ENCODE measurements at places on chromosomes 2 and 18.

DNA sequence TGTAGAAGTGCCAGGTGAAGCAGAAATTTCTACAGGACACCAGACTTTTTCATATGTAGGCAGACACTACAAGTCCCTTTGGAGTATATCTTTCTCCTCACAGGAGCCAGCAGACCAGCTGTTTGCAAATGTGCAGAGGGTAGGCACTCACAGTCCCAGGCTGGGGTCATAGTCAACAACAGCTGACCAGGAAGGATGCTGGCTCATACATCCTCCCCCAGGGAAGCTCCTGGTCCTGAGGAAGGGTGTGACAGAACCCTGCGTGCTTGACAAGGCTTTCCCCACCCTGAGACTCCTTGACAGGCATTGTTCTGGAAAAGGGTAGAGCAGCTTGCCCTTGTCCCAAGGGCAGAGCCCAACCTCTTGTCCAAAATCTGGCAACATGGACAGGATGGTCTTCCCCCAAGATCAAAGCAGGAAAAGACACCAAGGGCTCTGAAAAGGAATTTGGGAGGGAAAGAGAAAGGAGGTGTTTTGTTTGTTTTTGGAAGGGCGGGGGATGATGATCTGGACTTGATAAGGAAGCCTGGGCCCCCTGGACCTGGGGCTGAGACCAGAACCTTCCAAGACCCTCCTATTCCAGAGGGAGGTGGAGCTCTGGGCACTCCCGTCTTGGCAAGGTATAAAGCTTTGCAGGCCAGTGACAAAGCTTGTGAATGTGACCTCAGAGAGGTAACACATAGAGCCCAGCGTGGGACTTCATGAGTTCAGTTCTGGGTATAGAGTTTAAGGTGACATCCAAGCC is 87.1 kb downstream of the GFPT1 start:
- DNase-seq, result no peak

GRCh38 chr2:190352668-190353536 is 9.5 kb downstream of the INPP1 start:
- no peak for DNase-seq

DNA sequence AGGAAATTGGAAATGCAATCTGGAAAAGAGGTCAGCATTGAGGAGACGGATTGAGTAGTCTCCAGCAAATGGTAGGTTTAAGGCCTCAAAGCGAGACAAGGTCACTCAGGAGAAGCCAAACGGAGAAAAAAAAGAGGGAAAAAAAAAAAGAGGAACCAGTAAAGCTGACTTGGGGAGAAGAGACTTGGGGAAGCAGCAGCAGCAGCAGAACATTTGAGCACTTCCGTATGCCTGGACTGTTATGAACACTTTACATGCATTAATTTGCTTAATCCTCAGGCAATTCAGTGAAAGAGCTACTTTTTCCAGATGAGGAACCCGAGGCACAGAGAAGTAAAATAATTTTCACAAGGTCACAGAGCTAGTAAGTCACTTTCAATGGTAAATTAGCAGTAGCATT is 81.3 kb downstream of the OSBPL6 start:
- no peak for DNase-seq

DNA sequence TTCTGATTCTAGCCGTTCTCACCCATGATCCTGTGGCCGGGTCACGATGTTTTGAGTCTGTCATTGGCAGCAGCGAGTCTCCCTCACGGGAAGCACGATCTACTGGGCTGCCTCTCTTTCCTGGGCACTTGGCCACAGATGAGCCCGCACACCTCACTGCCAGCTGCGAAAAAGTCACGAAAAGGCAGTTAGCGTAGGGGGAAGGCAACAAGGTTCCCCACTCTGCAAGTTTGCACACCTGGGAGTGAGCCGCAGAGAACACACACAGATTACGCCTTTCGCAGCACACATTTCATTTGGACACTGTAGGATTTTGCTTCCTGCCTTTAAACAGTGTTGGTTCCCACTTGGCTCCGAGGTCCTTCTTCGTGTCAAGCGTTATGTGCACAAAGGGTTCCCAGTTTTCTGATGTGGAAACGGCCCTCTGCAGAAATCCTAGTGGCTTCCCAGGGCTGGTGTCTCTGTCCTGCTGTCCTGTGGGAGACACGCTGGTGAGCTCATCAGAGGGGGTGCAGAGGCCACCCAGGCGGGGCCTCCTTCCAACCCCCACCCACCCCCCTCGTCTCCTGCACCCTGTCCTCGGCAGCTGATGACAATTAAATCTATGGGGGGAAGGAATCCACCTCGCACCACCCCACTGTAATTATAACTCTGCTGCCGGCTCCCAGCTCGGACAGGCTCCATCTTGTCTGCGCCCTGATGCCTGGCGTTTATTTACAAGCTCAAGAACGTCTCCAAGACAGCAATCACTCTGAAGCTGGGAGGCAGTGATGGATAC is 157.3 kb upstream of the SALL3 start:
- no peak for DNase-seq

GRCh38 chr2:48383036-48383435 is 146.9 kb upstream of the STON1 start:
- no peak for DNase-seq

DNA sequence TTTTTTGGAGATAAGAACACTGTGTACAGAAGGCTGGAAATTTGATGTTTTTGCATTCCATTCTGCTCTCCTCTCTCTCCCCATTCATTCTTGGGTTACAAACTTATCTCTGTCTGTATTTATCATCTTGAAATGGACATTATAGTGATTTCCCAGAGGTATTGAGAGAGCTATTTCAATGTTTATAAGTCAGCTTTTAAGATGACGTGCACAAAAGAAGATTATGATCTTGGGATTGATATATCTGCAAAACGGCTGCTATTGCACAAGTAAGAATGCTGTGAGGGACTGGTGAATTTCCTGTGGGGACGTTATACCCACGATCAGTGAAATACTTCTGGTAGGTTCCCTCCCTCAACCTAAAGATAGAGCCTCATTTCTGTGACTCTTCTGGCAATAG is 61.0 kb upstream of the DTNA start:
- no peak for DNase-seq

DNA sequence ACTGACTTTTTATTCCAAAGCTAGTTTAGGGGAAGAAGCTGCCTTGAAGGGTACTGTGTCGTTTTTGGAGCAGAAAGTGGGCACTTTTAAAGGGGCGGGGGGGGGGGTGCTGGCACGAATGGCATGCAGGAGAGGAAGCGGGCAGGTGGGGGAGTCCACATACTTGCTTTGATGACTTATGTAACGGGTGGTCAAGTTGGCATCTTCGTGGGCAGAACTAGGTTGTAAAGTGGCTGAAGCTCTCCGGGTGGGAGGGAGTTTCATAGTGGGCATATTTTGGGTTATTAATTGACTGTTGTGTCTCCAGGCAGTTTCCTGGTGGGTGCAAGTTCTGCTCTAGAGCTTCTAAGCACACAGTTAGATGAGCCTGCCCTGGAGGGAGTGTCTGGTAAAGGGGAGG is 19.9 kb downstream of the PCARE start:
- no peak for DNase-seq

GRCh38 chr18:37246779-37247340 is 318.7 kb downstream of the CELF4 start:
- DNase-seq, result no peak

- DNase-seq, result no peak
Measured at GRCh38 chr2:71689968-71690834, 236.8 kb downstream of the DYSF start.

DNA sequence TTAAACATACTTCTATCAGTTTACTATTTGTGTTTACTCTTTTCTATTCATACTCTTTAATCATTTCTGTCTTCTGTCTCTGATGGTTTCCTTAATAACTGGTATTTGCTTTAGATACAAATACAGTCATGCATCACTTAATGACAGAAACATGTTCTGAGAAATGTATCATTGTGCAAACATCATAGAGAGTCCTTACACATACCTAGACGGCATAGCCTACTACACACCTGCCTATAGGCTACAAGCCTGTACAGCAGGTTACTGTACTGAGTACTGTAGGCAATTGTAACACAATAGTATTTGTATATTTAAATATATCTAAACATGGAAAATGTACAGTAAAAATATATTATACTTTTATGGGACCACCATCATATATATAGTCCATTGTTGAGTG is 36.3 kb downstream of the VSNL1 start:
- DNase-seq, result no peak

DNA sequence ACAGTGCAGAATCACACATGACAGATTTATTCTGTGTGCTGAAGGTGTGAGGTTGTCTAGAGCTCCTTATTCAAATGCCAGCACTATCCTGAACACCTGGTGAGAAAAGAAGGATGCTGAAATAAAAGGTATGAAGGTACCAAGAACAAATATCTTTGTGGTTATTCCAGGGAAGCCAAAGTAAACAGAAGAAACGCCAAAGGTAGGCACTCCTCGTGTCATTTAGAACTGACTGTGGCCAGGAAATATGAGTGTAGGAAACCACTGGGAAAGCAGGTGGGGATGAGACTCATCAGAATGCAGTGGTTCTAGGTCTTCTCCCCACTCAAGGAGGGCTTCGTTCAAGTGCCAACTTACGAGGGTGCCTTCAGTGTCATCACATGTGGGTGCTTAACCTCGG is 80.8 kb downstream of the KIF5C start:
- DNase-seq, result no peak

- no peak for DNase-seq
Measured at GRCh38 chr18:68740966-68741365, 26.1 kb upstream of the TMX3 start.

- no peak for DNase-seq
Measured at GRCh38 chr2:204365811-204366210, 179.5 kb upstream of the PARD3B start.

- no peak for DNase-seq
Measured at GRCh38 chr2:114022360-114023085, 132.6 kb downstream of the ACTR3 start.

GRCh38 chr18:50042611-50043010 is 152.3 kb downstream of the MYO5B start:
- no peak for DNase-seq

GRCh38 chr18:41096504-41096903 is 858.5 kb upstream of the PIK3C3 start:
- DNase-seq, result no peak

DNA sequence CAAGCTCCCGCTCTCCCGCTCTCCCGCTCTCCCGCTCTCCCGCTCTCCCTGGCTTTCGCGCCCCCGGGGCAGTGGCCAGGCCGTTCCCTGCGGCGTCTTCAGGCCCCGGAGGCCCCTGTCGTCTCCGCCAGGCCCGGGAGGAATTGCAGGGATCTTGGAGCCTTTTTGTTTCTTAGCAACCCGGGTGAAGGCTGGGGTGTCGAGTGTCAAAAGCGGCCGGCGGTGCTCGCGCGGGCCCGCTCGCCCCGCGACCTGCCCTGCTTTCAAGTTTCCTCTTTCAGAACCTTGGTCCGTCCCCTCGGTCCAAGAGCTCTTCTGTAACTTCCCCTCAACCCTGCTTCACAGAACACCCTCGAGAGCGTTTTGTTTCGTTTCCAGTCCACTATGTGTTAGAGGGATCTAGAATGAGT is 1.4 kb downstream of the RNF138 start:
- peak; percentile 43 for DNase-seq

- DNase-seq, result no peak
Measured at GRCh38 chr2:190129421-190130199, 67.1 kb upstream of the MSTN start.

- DNase-seq, result no peak
Measured at GRCh38 chr2:232563580-232563979, 13.1 kb downstream of the EIF4E2 start.

DNA sequence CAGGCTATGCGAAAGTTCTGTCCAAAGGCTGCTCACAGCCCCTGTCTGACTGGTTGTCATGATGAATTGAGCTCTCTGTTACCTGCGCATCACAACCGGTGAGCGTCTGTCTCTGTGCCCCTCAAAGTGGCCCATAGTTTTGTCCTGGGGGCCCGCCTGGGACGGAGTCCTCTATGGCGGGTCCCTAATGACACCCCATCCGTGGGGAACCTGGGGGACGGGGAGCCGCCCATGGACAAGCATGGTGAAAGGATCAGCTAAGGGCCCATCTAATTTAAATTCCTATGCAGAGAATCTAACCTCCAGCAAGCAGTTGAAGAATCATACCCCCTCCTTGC is 473 bp downstream of the ELMOD3 start:
- peak; percentile 25 for DNase-seq

DNA sequence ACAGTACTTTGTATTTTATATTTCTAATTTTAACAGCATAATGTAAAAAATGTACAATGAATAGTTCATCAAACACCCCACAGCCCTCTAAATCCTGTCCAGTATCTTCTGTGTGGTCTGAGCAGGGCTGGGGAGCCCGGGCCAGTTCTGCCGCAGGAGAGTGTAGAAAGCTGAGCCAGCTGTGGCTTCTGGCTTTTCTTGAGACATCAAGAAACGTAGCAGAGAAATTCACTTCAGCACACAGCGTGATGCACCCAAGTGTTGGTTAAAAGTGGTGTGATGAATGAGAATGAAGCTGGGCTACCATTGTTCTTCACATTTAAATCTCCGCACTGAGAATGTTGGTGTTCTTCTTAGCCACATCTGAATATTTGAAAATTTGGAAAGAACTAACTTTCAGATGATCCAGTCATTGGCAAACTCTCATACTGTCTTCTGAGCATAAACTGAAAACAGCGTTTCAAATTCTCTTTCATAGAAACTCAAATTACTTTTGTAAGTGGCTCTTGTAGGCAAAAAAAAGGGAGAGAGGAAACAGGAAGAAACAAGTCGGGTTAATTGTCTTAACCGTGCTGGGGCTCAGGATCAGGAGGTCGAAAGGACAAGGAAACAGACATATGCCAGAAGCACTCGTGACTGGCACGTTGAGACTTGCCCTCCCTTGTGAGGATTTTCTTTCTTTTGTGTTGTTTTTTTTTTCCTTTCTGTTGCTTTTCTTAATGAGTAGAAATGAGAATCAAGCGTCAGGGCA is 23.4 kb upstream of the TMEM87B start:
- no peak for DNase-seq

- no peak for DNase-seq
Measured at GRCh38 chr2:231308631-231309428, 86.7 kb upstream of the B3GNT7 start.

DNA sequence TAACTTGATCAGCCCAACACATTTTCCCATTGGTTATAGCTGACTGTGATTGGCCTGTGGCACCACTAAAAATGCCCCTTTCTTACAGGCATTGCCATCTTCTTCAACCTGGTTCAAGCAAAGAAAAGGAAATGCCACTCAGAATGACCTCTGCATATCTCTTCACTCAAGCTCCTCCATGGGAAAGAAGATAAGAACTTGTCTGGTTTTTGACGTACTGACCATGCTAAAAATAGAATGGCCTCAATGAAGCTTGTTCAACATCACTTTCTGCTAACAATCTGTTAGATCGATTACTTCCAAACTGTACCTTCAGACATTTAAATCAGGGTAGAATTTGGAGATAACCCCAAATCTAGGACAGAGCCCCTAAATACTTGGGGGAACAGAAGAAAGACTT is 109.5 kb downstream of the CABYR start:
- no peak for DNase-seq

DNA sequence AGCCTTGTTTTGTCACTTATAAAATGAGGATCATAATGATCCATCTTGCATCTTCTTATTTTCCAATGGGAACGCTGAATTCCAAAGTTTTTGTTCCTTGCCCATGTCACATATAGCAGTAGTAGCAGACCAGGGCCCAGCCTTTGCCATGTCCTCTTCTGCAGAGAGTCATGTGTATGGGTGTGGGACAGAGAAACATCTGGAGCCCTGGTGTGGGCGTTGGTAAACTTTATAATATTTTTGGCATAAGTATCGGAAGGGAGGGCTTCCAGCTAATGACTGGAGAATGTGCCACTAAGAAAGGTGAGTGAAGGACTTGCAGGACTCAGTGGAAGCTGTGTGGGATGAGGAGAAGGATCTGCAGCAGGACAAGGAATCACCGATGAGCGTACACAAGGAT is 157.2 kb downstream of the NCKAP5 start:
- DNase-seq, result no peak

GRCh38 chr2:96498021-96498431 is 7.1 kb downstream of the NEURL3 start:
- DNase-seq, result no peak

All from activated naive CD8-positive, alpha-beta T cell treated with anti-CD3 and anti-CD28 coated beads, Interleukin-2, amount 50 U/mL, for 24 hours (primary cell).